EH (cell line): ENCODE measurements at places on chromosomes 2 and 18.

DNA sequence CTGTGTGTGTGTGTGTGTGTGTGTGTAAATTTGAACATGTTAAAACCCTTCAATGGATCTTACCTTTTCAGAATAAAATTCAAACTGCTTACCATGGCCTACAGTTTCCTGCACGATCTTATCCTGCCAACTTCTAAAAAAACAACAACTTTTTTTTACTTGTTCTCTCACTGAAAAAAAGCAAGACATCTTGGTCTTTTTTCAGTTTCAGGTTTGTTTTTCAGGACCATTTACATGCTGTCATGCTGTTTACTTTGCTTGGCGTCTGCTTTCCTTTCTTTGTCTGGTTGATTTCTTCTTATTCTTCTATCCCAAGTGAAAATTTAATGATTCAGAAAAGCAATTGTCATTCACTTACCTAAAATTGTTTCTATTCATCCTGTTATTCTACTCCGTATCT lies 286.3 kb upstream of the TMEFF2 start:
- DNase-seq: no peak

- DNase-seq: no peak
Measured at GRCh38 chr2:120176526-120176925, 46.7 kb downstream of the TMEM185B start.

GRCh38 chr18:362311-363290 lies 94.8 kb upstream of the THOC1 start:
- peak; percentile 72 for DNase-seq

GRCh38 chr2:223908304-223908998 lies 36.7 kb downstream of the WDFY1 start:
- no peak for DNase-seq

DNA sequence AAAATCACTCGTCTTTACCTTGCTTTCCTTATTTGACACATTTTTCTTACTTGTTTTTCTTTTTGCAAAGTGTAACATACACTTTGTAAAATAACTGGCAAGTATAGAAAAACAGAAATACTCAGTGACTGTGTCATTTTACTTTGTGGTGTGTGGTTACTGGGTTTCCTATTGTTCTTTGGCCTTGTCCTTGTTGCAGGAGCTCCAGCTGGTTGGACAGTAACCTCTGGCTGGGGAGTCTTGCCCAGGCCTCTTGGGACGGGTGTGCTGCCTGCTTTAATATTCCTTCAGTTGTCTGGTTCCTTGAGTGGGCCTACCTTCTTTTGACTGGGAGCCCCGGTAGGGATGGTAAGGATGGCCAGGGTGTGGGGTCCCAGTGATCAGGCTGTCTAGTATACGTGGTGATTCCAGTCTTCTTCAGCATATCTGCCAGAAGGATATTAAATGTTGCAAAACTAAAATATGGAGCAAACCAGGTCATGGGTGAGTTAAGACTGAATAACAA lies 53.8 kb downstream of the RNF144A start:
- DNase-seq: no peak

DNA sequence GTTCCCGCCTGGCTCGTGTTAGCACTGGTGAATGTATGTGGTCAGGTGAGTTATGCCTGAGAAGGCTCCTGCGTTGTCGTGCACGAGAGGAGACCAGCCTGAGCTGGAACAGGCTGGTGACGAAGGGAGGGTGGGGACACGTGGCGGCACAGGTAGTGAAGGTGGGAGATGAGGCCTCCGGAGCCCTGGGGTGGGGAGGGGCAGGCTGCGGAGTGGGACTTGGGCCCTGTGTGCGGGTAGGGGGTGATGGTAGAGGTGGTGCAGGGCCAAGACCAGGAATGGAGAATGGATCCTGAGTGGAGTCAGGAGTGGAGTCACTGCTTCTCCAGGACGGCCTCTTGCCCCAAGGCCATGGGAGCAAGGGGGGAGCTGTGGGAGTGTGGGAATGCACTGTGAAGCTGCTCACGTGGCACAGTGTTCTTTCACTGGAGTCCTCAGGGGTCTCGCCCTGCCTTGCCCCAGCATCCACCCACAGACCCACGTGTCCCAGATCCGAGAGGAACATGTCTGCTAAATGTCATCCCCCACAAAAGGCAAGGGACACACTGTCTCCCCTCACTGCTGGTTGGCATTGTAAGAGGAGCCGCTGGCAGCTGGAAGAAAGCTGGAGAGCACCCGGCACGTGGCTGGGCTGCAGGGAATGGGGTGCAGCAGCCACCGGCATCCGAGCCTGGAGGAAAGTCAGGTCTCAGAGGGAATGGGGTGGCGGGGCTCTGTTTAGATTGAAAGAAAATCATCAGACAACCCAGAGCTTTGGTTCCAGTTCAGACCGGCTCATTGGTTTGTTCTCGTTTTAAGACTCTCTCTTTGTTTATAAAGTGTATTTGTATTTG lies 63.7 kb downstream of the CYP26B1 start:
- peak; percentile 16 for DNase-seq

DNA sequence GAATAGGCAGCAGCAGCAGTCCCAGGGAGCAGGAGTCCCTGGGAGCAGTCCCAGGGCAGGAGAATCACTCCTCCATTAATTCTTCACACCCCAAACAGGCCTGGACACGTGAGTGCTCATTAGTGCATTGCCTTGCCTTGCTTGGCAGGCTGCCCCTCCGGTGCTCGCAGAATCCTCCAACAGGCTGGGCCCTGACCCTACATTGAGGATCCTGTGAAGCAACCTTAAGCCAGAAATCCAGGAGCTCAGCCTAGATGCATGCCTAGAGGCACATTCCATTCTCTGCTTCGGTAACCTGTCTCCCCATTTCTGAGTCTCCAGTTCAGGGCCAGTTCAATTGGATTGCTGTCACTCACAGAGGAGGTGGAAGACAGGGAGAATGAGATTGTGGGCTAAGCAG lies 97.4 kb upstream of the LRATD1 start:
- DNase-seq: no peak

GRCh38 chr2:181462033-181462432 lies 4.8 kb downstream of the ITGA4 start:
- DNase-seq: peak; percentile 10

DNA sequence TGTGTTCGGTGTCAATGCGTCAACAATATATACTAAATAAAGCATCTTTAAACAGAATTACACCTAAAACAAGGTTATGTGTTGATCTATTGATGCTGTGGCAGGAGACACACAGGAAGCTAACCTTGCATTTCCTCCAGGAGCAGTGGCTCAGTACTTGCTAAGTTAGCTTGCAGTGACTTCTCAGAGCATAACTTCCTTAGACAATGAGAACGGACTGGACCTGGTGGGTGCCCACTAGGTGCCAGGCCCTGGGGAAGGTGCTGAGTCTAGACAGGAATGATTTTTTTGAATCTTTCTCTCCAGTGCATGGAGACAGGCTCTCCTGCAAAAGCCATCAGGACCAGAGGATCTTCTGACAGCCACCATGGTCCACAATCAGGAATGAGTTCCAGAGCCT lies 73.8 kb upstream of the MGAT4A start:
- DNase-seq: no peak

DNA sequence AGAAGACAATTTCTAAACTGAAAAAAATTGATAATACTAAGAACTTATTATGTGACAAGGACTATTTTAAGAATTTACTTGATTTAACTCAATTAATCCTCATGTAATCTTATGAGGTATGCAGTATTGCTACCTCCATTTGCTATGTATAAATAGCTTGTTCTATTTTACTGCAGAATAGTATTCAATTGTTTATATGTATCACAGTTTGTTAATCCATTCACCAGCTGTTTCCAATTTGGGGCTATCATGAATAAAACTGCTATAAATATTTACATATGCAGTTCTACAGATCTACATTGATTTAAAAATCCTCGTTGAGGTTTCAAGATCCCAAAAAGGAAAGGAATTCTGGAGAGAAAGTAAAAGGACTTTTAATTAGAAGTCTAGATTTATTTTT lies 54.8 kb upstream of the DOCK10 start:
- DNase-seq: peak; percentile 73
